ENCODE measurements at places on chromosomes 3 and 15. TPM values are rescaled to one million over a fixed set of nuclear protein-coding genes. Genes with fewer than 3 reads are reported as not detected.

The EOMES gene
- total RNA-seq, result not detected

The CATSPER2 gene
- total RNA-seq, result 3.1 TPM

GRCh38 chr3:128684986-128685726, 34.5 kb upstream of the RPN1 start:
- no peak overlapping the region for H3K27ac ChIP-seq
- no peak overlapping the region for H3K4me3 ChIP-seq
- no peaks in the 10 kb centered on the region for H3K27me3 ChIP-seq
- no peaks in the 10 kb centered on the region for H3K36me3 ChIP-seq
- H3K4me1 ChIP-seq, result peaks cover 9% of the 10 kb centered on the region

- H3K27me3 ChIP-seq, result no peaks in the 10 kb centered on the region
- peak overlapping the region; percentile 96 for H3K27ac ChIP-seq
- no peak for DNase-seq
- no peaks in the 10 kb centered on the region for H3K36me3 ChIP-seq
- H3K4me3 ChIP-seq, result peak overlapping the region; percentile 89
These were observed 927 bp upstream of the FYTTD1 start for GRCh38 chr3:197748597-197749314.

DNA sequence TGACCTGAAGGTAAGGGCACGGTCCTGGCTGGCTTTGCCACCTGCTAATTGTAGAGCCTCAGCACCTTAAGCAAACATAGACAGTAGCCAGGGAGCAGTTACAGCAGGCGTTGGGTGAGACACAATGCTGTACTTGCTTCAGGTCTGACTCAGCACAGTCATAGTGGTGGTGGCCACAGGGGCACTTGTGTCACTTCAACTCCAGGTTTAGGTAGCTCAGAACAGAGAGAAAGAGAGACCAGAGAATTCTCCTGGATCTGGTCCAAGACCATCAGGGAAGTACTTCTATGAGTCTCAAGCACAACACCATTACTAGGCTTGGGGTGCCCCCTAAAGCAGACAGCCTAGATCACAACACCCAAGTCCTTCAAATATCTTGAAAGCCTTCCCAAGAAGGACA, 204.4 kb downstream of the OTOL1 start:
- DNase-seq, result no peak
- H3K4me1 ChIP-seq, result peaks cover 3% of the 10 kb centered on the region
- H3K27me3 ChIP-seq, result no peaks in the 10 kb centered on the region

Data from chondrocyte (in vitro differentiated cells).